Activated naive CD8-positive, alpha-beta T cell treated with anti-CD3 and anti-CD28 coated beads for 36 hours (primary cell): ENCODE measurements at places on chromosomes 3 and 15. TPM values are rescaled to one million over a fixed set of nuclear protein-coding genes. Genes with fewer than 3 reads are reported as not detected.

DNA sequence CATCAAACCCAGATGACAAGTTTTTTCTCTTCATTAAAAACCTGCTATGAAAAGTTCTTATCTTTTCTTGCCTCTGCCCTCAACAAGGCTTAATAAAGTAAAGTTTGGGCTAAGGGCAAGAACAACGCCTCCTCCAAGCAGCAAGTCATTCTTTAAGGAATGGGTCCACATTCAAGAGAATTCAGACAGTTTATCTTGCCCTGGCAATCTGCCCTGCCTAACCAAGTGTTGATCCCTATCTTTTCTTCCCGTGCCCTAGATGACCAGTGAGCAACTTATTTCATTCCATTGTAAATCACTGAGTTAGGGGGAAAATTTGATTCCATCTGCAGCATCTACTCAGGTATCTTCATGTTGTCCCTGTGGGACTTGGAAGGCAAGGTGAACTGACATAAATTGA lies 370.3 kb upstream of the DPPA4 start:
- no peak for DNase-seq

DNA sequence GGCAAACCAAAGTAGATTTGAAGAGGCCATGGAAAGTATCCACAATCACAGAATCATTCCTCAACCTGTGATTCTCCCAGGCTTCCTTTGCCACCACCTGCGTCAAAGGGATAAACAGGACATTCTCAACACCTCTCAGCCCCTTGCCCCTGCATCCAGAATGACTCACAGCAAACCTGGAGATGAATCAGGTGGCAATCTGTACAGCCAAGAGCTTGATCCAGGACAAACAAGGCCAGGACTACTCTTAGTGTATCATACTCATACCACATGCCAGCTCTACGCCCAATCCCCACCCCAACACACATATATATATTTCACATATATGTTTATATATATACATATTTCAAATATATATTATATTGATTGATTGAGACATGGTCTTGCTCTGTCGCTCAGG lies 23.6 kb upstream of the C3orf62 start:
- DNase-seq = no peak

- no peak for DNase-seq
Observed at GRCh38 chr15:57045741-57046382, 127.4 kb downstream of the TCF12 start.

GRCh38 chr15:45948181-45948621 lies 313.4 kb downstream of the SQOR start:
- DNase-seq = no peak

- no peak for DNase-seq
Observed at GRCh38 chr3:60636846-60637245, 614.4 kb downstream of the FHIT start.

GRCh38 chr3:37905987-37906674 lies 44.5 kb downstream of the CTDSPL start:
- DNase-seq = no peak

- no peak for DNase-seq
Observed at GRCh38 chr3:70149714-70150400, 150.3 kb downstream of the SAMMSON start.

DNA sequence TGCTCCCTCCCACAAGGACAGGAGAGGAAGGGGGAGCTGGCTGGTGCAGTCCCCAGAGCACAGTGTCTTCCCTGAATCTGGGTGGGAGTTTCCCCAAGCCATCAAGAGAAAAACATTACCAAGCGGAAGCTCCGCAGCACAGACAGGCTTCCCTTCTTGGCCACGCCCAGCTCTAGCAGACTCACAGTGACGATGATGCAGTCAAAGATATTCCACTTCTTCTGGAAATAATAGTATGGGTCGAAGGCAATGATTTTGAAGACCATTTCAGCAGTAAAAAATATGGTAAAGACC lies 76.7 kb downstream of the SCN10A start:
- DNase-seq = no peak

- no peak for DNase-seq
Observed at GRCh38 chr3:126352476-126353454, 4.4 kb downstream of the KLF15 start.

GRCh38 chr15:56774356-56774755 lies 41.0 kb upstream of the ZNF280D start:
- DNase-seq = no peak

DNA sequence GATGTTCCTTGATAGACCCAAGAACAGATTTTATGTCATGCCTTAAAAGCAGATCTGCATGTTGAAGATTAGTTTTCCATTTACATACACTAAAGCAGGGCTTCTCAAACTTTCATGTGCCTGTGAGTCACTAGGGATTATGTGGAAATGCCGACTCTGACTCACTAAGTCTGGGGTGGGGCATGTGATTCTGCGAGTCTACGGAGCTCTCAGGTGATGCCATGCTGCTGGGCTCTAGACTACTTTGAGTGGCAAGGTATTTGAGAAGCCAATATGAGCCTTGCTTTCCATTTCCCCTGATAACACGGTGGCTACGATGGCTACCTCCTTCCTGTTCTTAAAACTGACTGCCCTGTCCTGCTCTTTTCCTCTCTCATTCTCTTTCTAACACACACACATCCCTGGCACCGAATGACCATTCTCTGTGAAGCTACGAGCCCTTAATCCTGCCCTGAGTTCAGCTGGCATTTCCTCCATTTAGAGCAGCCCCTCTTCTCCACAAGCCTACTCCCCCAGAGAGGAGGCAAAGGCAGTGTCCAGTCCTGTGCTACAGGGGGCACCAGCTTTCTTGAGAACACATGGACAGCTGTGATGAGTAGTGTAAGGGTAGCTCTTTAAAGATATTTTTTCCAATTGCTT lies 39.7 kb upstream of the PYGO1 start:
- DNase-seq = no peak

- DNase-seq = no peak
Observed at GRCh38 chr3:196654735-196655090, 15.2 kb downstream of the NRROS start.

DNA sequence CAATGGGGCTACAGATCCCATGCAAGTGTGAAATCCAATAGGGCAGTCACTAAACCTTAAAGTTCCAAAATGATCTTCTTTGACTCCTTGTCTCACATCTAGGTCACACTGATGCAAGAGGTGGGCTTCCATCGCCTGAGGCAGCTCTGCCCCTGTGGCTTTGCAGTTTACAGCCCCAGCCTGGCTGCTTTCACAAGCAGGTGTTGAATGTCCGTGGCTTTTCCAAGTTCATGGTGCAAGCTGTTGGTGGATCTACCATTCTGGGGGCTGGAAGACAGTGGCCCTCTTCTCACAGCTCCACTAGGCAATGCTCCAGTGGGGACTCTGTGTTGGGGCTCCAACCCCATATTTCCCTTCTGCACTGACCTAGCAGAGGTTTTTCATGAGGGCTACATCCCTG lies 68.5 kb upstream of the PRR20G start:
- no peak for DNase-seq

- DNase-seq = no peak
Observed at GRCh38 chr3:191047930-191048329, 151.1 kb upstream of the OSTN start.

GRCh38 chr3:7960601-7961000 lies 541.0 kb upstream of the LMCD1 start:
- DNase-seq = no peak

DNA sequence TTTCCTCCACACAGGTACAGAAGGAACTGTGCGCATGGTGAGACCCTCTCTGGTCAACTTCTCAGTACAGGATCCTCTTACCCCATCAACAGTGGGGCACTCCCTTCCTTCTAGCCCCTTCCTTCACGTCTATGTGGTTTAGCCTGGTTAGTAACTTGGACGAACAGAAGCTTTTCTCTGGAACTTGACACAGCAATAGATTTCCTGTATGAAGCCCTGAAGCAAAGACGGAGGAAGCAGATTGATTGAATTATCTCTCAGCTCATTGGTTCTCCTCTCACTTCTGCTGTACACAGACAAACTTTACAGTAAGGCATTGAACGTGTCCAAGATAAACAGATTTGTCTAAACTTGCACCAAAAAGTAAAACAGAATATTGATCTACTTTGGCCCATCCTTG lies at the start of gene CD200R1:
Gene CD200R1 (minus strand): TSS at position 210 of the 400 bp plus-strand sequence. CDS start 246 bp downstream, outside the sequence.
- no peak for DNase-seq

- DNase-seq = no peak
Observed at GRCh38 chr3:13072239-13072599, 1.0 kb downstream of the IQSEC1 start.

GRCh38 chr15:91515188-91515754 lies 338.2 kb upstream of the SLCO3A1 start:
- DNase-seq = no peak

- DNase-seq = no peak
Observed at GRCh38 chr3:40939030-40939740, 260.1 kb upstream of the CTNNB1 start.

DNA sequence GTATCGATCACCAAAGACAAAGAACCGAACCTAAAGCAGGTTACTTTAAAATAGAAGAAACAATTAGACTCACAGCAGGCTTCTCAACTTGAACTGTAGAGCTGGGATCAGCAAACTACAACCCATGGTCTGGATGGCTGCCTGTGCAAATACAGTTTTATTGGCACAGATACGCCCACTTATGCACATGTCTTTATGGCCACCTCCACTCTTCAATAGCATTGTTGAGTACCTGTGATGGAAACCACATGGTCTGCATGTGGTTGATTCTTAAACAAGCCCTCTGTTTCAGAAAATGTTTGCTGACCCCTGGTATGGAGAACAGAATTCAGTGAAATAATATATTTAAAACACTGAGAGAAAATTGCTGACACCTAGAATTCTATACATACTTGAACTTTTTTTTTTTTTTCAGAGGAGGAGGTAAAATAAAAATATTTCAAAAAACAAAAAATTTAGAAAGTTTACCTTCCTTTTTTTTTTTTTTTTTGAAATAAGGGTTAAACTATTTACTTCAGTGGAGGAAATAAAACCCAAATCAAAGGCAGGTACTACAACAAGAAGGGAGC lies 263.8 kb upstream of the ATP10A start:
- no peak for DNase-seq

- DNase-seq = no peak
Observed at GRCh38 chr3:122957707-122958689, 69.6 kb downstream of the SEMA5B start.

DNA sequence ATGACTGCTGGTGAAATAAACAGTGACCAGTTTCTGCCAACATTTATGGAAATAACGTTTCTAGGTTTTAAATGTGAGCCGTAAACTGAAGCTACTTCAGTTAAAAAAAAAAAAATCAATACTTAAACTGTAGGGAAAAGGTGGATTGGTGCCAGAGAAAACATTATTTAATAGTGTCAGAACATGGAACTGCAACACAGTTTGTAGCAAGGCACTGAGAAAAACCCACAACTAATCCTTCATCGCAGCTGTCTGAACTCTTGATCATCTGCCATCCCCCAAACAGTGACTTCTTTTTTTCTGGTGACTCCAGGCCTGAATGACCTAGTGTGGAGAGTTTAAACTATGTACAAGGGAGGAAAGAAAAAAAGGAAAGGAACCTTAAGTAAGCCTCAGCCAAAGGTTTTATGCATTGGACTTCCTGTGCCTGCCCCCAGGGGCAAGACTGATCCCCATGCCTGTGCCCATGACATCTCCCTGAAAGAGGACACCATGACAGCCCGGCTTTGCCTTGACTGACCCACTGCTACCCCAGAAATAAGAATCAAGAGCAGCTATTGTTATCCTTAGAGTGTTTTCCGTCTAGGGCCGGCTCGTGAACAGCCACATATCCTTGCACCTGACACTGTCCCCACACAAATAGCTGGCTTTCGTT lies 33.1 kb downstream of the CRTAP start:
- DNase-seq = no peak

DNA sequence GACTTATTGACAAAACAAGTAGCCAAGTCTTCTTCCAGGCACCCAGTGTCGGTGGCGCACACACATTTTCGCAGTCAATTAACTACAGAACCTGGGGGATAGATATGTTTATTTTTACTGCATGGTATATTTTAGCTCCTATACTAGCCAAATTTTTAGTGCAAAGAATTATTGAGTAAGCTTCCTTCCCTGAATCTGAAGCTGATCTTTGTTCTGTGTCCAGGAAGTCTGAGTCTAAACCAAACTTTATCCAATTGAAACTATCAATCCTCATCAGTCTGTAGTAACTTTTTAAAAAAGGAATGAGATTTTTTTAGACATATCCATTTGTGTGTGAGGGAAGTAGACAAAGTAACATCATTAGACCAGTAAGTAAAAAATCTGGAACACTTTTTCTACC lies 133.1 kb downstream of the GADL1 start:
- DNase-seq = no peak

DNA sequence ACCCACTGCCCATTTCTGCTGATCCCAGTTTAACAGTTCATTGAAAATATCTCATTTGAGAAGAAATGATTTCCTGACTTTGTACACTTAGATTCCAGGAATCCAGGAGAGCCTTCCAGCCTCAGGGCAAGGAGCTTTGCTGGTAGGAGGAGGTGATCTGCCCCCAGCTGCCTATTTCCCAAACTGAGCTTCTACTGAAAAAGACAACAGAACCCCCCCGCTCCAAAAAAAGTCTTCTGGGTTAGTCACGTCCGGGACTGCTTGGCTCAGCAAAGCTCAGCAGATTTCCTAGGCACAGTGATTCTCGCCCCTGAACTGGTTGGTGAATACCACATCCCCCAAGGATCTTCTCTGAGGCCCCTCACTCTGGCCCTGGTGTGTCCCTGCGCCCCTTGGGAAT lies 13.1 kb downstream of the SLC6A6 start:
- DNase-seq = no peak

GRCh38 chr3:134898181-134898754 lies 103.2 kb downstream of the EPHB1 start:
- no peak for DNase-seq

DNA sequence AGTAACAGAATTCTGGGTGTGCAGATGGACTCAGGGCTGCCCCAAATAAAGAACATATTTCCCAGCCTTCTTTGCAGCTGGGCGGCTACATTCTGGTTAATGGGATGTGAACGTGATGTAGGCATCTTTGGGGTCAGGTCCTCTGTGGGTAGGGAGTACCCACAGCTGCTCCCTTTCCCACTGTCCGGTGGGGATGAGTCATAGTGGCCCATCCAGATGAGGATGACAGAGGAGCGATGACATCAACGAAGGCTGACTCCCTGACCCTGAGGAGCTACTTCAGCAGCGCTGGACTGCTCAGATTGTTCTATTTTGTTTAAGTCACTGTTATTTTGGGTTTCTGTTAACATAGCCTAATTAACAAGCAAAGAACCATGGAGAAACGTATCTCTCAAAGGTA lies 38.0 kb downstream of the SRPRB start:
- no peak for DNase-seq

GRCh38 chr3:12588039-12589009 lies 31.4 kb downstream of the MKRN2 start:
- DNase-seq = no peak

Gene LMAN1L
- total RNA-seq = 0.14 TPM

Gene UBP1
- 59.1 TPM for total RNA-seq

Gene CHRNB4
- not detected for total RNA-seq

Gene GATM
- total RNA-seq = 4.9 TPM

Gene IQCB1
- 35.0 TPM for total RNA-seq

Gene MUSTN1
- 1.0 TPM for total RNA-seq

Gene CHRD
- total RNA-seq = not detected

Gene SLC22A14
- total RNA-seq = not detected

Gene RBP2
- total RNA-seq = not detected

Gene SV2B
- 0.06 TPM for total RNA-seq

Gene SNX33
- total RNA-seq = 2.6 TPM

Gene TLR9
- 1.4 TPM for total RNA-seq

Gene CIDEC
- total RNA-seq = 0.18 TPM

Gene MKRN3
- 1.4 TPM for total RNA-seq

Gene CALML4
- 7.4 TPM for total RNA-seq

Gene CLRN1
- not detected for total RNA-seq
